Erythroblast (primary cell): ENCODE measurements at places on chromosomes 16 and 17.

DNA sequence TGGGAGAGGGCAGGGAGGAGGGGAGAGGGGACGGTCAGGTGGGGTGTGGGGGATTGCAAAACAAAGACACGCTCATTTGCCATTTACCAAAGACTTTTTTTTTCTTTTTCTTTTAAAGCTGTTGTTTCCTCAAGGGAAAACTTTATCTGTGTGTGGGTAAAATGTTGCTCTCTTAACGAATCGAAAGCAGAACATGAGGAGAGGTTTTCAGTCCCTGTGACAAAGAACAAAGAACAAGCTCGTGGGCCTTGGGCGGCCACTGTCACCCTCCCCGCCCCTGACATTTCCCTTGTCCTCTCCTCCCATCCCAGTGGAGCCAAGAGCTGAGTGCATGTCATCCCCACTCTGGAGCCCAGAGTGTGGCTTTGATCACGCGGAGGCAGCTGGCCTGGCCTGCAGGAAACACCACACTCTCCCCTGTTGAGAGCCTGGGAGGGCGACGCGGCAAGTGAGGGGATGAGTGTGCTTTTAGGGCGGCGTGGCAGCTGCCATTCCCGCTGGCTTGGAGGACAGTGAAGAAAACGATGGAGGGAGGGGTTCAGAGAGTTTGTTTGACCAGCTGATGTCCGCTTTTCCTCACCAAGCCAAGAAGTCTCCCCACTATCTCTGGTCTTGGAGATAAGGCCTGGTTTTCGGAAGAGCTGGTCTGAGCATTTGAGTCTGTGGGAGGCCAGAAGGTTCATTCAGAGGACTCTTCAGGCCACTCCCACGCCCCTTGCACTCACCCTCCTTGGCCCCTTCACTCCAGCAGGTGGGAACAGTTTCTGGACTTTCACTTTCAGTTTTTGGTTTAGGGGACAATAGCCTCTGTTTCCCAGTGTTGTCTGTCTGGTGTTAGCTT is 11.4 kb downstream of the CCR7 start:
- DNase-seq: peak; percentile 45

- no peak for DNase-seq
Observed at GRCh38 chr16:886802-887731, 83.7 kb downstream of the LMF1 start.

DNA sequence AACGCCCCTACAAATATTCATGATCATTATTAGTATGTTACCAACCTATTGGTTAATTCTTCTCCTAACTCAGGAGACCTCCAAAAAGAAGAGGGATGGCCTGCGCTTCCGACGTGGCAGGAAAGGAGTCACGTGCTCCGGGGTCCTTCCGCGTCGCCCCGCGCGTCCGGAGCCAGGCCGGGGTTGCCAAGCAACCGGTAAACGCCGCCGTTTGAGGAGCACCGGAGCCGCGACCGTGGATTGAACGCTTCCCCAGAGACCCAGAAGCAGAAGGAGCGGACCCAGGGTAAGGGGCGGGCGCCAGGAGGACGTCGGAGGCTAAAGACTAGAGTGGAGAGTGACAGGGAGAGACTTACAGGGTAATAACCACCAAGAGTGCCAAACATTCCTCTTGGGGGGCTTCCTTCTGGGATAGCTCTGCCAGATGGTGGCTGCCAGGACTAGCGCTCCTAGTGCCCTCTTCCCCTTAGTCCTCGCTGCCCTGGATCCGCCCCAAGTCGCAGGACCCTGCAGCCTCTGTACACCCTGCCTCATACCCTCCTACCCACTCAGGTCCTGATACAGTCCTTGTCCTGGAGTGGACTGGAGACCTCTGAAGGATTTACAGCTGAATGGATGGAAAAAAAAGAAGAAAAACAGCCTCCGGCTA is at the start of gene DNAI2:
Gene DNAI2 (plus strand): TSS at position 175 of the 649 bp plus-strand sequence. CDS start 7,584 bp downstream, outside the sequence.
- peak; percentile 15 for DNase-seq

- DNase-seq: no peak
Observed at GRCh38 chr17:57109393-57110151, 24.5 kb downstream of the AKAP1 start.
